ENCODE measurements at places on chromosomes 2 and 18. TPM values are rescaled to one million over a fixed set of nuclear protein-coding genes. Genes with fewer than 3 reads are reported as not detected.

- DNase-seq: no peak
Measured at GRCh38 chr2:163594497-163594896, 141.3 kb downstream of the FIGN start.

GRCh38 chr2:122329278-122329677 lies 573.8 kb downstream of the TSN start:
- DNase-seq: no peak

DNA sequence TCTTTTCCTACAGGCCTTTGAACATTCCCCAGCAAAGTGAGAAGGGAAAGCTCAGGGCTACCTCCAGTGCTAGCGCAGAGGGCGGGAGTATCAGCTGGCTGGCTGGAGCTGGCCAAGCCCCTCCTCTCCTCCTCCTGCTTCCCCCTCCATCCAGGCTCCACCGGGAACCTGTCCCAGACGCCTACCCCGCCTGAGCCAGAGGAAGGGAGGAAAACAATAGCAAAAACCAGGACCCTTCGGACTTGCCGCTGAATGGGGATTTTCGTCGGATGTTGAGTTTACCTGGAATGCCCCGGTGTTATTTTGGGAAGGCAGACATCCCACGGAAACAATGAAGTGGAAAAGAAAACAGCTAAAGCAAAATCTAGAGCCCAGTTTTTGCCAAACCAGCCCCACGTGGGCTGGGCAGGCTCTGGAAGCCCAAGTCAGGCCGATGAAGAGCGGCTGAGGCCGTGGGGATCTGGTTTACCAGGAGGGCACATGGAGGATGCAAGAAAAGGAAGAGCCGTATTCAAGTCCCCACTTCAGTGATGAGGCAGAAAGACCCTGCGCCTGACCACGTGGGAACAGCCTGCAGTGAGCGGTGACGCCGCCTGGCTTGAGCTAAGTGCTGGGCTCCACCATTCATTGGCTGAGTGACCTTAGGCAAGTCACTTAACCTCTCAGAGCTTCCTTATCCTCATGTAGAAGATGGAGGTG lies 100.4 kb upstream of the LCLAT1 start:
- DNase-seq: no peak

Gene MROH2A
- total RNA-seq: not detected

GRCh38 chr2:2881499-2881898 lies 496.1 kb downstream of the EIPR1 start:
- DNase-seq: no peak

Gene GNAL
- total RNA-seq: 1.9 TPM

DNA sequence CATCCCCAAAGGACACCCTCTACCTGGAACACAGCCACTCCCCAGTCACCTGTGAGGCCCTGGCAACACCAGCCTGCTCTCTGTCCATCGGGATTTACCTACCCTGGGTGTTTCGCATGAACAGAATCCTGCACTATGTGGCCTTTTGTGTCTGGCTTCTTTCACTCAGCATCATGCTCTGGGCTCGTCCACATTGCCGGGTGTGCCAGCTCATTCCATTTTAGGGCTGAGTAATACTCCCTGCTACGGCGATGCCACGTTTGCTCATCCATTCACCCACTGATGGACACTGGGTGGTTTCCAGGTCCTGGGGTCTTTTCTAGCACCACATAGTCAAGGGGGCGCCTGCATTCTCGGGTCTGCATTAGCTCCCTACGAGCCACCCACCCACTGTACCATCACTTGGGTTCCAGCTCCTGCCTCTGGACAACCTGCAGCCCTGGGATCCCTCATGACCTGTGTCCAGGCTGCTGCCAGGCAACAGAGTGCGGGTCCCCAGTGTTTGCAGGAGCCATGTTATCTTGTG lies 22.0 kb downstream of the KCNF1 start:
- DNase-seq: no peak

DNA sequence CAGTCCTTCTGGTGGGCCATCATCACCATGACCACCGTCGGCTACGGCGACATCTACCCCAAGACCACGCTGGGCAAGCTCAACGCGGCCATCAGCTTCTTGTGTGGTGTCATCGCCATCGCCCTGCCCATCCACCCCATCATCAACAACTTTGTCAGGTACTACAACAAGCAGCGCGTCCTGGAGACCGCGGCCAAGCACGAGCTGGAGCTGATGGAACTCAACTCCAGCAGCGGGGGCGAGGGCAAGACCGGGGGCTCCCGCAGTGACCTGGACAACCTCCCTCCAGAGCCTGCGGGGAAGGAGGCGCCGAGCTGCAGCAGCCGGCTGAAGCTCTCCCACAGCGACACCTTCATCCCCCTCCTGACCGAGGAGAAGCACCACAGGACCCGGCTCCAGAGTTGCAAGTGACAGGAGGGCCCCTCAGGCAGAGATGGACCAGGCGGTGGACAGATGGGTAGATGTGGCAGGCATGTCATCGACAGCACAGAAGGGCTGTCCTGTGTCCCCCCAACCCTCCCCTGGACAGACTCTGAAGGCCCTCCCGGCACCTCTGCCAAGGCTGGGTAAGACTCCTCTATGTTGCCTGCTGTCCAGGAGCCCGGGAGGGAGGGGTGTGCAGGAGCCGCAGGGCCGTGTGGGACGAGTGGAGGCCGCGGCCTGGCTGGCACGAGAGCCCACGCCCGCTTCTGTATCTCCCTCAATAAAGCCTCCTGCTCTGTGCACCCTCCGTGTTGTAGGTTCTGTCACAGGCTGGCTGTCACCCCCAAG lies 2.0 kb downstream of the KCNF1 start:
- DNase-seq: no peak

GRCh38 chr2:170715062-170715931 lies at the start of gene SP5:
TSS of gene SP5 (plus strand) at chr2:170715337. CDS start at chr2:170715513, 176 bp downstream.
- DNase-seq: no peak

Gene MRPL33
- total RNA-seq: 117 TPM

DNA sequence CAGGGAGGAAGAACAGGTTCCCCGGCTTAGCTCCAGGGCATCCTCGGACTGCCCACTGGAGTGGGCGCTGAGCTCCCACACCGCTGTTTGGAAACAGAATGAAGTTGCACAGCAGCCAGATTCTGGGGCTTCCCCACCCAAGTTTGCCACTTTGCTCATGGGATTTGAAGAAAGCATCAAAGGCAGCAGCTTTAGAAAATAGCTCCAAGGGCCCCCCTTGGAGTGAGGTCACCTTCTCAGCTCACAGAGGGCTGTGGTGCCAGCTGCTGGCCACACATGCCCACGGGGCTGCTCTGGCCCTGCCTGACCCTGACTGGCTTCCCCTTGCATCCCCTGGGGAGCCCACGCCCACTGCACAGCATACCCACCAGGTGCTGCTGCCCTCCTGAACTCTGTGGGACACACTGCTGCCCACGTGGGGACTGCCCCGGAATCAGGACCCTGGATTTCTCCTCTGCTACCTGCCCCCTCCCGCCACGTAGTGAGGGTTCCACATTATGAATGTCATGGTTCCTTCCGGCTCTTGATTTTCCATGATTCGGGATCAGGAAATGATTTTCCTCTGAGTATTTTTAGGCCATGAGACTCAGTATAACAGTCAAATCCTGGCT lies 70.3 kb downstream of the TGOLN2 start:
- DNase-seq: no peak

DNA sequence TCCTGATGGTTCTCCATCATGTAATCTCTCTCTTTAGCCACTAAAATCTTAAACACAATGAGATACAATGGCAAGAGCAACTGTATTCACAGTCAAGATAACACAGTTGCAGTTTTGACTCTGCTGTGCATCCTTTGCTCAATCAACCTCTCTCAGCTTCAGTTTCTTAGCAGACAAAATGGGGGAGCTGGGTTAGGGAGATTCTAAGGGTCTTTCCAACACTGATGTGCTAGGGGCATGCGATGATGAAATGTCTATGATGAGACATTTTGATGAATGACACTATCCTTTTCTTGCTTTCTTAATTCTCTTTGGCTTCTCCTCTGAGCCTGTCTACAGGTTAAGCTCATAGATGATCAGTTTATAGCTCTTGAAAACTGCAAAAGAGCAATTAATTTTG lies 1.1 kb downstream of the SERPINB10 start:
- no peak for DNase-seq

DNA sequence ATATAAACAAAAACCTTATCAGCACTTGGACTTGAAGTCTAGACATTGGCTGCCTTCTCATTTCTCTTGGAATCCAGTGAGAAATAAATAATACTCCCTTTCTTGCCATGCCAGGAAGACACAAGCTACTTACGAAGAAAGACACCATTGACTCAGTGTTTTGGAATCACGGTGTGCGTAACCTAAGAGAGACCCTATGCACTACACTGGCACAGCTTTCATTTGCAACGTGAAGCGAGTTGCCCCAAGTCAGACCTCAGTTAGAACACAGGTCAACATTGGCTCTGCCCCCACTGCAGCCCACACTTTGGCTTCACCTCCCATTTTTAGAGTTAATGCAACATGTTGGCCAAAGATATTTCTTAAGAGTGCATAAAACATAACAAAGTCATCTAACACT lies 54.2 kb downstream of the PIEZO2 start:
- no peak for DNase-seq

DNA sequence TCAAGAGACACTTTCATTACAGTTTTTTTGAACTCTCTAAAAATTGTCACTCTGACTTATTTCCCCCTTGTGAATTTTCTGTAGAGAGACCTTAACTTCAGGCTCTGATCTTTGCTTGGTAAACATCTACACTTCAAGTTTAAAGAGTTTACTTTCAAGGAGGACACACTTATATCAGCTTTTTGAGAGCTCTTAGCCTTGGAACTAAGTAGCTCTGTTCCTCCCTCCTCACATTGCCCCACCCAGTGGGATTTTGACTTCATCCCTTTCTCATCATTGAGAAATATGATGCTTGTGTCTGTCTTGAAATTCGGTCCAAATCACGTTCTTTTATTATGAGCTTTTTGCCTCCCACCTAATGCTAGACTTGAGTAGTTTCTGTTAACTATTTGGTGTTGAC lies 433.4 kb upstream of the MEIS1 start:
- DNase-seq: no peak

Gene SERPINB3
- not detected for total RNA-seq

Gene EFHD1
- 9.6 TPM for total RNA-seq

GRCh38 chr2:169741-170140 lies 94.1 kb downstream of the SH3YL1 start:
- DNase-seq: no peak

- no peak for DNase-seq
Measured at GRCh38 chr2:120820953-120821279, 85.2 kb downstream of the GLI2 start.

Gene PSMD14
- 59.2 TPM for total RNA-seq

- DNase-seq: no peak
Measured at GRCh38 chr2:132604561-132604960, 65.4 kb downstream of the LYPD1 start.

Gene PLCD4
- total RNA-seq: 2.3 TPM

GRCh38 chr2:179107737-179108136 lies 57.8 kb upstream of the CCDC141 start:
- DNase-seq: no peak

DNA sequence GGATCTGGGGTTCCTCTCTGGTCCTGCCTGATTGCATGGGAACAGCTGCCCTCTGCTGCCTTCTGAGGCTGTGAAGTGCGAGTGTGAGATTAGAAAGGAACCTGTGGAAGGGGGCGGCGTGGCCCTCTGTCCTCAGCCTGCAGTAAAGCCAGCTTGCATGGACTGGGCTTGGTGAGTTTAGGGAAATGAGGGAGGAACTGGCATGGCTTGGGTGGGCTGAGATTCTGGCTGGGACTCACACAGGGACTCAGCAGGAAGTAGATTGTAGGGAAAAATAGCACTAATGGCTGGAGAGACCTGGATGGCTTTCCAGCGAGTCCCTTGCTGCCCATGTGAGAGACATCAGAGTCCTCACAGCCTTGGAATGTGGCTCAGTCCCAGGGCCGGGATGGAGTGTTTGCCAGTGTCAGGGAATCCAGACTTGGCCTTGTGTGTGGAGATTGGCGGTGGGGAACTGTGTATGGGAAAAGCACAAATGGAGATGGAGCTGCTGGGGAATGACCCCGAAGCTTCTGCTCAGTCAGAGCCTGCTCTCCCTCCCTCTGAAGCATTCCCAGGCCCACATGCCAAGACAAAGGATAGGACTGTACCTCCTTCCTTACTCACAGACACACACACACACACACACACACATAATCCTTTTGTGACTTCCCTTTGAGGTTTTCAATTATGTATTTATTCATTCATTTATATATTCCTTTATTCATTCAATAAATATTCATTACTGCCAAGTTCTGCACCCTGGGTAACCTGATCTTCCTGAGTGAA lies 115.4 kb downstream of the ACAA2 start:
- no peak for DNase-seq

Gene ALPP
- not detected for total RNA-seq

Gene DES
- total RNA-seq: 185 TPM

GRCh38 chr18:61988100-61988499 lies 95.3 kb upstream of the RNF152 start:
- no peak for DNase-seq

DNA sequence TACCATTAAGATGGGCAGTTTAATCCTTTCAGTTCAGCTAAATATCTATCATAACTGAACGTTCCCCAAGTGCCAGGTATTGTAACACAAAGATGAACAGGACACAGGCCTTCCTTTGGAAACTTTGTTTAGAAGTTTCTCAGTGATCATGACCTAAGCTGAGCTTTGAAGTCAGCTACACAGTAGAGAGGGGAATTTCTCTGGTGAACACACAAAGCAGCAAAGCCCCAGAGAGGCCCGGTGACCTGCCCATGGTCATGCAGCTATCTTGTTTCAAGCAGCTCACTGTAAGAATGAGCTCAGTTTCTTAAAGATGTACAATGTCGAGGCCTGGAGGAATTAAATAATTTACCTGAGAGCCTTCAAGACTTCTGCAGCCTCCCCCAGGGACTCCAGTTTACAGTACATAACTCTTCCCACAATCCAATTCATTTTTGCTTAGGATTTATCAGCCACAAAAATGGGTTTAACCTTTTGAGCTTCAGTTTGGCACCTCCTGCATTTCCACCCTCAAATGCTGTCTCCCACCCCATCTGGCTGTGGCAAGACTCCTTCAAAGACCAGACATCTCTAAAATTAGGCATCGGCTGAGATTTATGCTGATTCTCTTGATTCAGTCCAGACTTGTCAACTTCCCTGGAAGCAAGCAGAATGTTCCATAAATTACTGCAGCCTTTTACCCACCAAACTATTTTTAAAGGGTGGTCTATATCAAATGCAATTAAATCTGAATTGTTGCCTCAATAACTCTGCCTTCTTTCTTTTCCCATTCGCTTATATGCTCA lies 325.6 kb downstream of the TXNL1 start:
- DNase-seq: no peak

Gene ACMSD
- not detected for total RNA-seq

DNA sequence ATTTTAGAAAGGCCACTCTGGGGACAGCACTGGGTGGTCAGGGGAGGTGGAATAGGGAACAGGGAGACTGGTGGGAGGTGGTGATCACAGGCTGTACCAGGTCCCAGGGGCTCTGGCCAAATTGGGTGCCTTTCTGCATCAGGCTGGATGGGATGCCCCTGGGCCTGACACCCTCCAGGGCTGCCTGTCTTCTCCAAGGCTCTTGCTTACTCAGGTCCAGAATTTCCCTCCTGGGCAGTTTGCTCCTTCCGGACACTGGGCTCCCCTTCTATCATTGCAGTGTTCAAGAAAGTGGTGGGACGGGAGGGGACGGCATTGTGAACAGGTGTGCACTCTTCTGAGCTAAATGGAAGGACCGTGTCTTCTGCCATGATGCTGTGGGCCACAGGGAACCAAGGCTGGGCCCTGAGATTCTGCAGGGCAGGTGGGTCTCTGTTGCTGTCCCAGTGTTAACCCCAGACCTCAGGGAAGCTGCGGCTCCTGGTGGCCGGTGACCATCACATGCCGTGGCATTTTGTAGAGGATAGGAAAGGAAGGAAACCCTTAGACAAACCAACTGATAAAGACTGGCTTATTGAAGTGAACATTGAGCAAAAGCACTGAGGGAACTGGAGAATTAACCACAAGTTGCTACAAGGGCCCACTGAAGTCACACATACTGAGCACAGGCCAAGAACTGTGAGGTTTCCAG lies 93.7 kb upstream of the HS6ST1 start:
- DNase-seq: no peak
